ENCODE measurements at places on chromosomes 11 and 22.

DNA sequence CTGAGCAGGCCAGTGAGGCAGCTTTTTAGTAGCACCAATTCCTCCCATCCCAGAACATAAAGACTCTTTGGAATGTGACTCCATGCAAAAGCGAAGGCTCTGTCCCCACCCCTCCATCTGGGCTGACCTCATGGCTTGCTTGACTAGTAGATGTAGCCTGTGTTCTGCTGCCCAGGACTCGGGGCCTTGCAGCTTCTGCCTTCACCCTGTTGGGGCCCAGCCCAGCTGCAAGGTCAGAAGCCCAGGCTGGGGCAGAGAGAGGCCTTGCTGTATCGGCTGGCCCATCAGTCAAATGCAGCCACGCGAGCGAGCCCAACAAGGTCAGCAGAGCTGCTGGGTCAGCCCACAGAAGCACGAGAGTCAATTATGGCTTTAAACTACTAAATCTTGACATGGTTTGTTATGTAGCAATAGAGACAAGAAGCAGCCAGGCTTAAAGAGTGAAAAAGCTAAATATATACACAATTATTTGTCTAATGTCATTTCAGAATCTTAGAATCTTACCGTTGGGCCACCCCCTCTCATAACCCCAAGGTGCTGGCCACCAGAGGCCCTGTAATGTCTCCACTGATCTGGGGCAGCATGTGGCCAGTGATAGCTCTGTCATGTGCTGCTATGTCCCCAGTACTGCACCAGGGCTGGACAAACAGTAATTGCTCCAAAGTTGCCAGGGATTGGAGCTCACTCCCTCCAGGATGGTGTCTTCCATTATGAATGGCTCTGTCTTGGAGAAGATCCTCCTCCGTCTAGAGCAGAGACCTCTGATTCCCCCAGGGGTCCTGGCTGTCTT, 10.4 kb upstream of the WNT11 start:
- DNase-seq, result no peak

DNA sequence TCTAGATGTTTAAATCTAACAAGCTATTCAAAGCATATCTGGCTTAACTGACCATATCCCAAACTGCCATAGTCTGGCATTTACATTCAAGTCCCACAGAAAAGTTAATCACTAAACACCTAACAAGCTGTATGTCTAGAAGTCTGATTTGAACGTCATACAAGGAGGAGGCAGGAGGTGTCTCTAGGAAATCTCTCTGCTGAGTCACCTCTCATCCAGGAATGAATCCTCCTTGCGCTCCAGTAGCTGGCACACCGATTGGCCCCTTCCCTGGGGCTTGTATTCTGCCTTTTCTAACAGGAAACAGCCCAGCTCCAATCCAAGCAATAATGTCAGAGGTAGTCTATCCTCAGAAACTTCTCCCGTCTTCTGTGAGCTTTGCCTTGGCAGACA, 31.8 kb downstream of the FEZ1 start:
- no peak for DNase-seq

GRCh38 chr22:42383287-42383686, 48.9 kb downstream of the NFAM1 start:
- no peak for DNase-seq

GRCh38 chr11:61820174-61820573, 3.4 kb upstream of the FADS1 start:
- no peak for DNase-seq

DNA sequence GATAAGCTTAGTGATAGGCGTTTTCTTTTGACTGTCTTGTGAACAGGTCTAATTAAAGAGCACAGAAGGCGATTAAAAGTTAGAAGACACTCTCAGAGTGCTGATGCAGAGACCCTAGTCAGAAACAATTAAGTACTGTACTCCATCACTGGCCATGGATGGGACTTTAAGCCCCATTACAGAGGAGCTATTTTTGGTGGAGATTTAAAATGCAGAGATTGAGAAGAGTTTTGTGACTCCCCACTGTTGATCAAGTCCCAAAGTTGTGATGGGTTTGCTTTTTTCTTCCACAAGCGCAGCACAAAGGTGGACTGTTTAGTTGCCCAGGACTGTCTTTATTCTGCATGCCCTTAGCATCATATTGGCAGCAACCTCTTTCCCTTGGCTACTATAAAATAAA, 978 bp downstream of the LUZP2 start:
- DNase-seq, result no peak
